ENCODE measurements at places on chromosomes 1 and 21. TPM values are rescaled to one million over a fixed set of nuclear protein-coding genes. Genes with fewer than 3 reads are reported as not detected.
A peak's percentile ranks its signal among the peaks of the same experiment; 100 is the strongest.

DNA sequence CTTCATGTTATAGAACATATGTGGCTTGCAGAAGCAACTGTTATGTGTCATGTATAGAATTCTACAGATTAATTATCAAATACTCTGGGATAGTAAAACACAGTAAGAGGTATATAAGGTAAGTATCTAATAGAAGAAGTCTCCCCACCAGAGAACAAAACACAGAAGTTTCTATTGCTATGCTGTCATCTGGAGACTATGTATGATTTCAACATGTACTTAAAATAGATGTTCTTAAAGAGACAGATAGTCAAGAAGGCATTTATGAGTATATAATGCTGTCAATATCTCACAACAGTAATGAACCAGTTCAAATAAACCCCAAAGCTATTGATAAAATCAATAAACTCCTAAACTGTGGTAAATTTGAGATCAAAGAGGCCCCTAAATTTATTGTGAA, 8.1 kb upstream of the ADCY10 start:
- H3K36me3 ChIP-seq, result no peaks in the 10 kb centered on the region
- no peak overlapping the region for H3K4me3 ChIP-seq
- no peak for DNase-seq
- no peak overlapping the region for H3K27ac ChIP-seq
- no peaks in the 10 kb centered on the region for H3K27me3 ChIP-seq

- no peaks in the 10 kb centered on the region for H3K36me3 ChIP-seq
- no peak for DNase-seq
- no peak overlapping the region for H3K4me3 ChIP-seq
- peaks cover 21% of the 10 kb centered on the region for H3K4me1 ChIP-seq
- no peaks in the 10 kb centered on the region for H3K27me3 ChIP-seq
Observed at GRCh38 chr1:155250246-155250632, 5.0 kb downstream of the ENTREP3 start.

- H3K4me1 ChIP-seq, result no peaks in the 10 kb centered on the region
- no peaks in the 10 kb centered on the region for H3K36me3 ChIP-seq
- DNase-seq, result no peak
- H3K27ac ChIP-seq, result no peak overlapping the region
- no peak overlapping the region for H3K4me3 ChIP-seq
Observed at GRCh38 chr1:32474954-32475353, 10.1 kb downstream of the ZBTB8B start.

- H3K27me3 ChIP-seq, result peaks cover 25% of the 10 kb centered on the region
- peaks cover 46% of the 10 kb centered on the region for H3K36me3 ChIP-seq
- H3K4me1 ChIP-seq, result peaks cover 30% of the 10 kb centered on the region
- DNase-seq, result peak; percentile 43
- H3K4me3 ChIP-seq, result no peak overlapping the region
Observed at GRCh38 chr1:156242738-156243137, 754 bp downstream of the BGLAP start.

GRCh38 chr1:93474321-93474720, 26.4 kb downstream of the FNBP1L start:
- DNase-seq, result no peak
- H3K27me3 ChIP-seq, result no peaks in the 10 kb centered on the region
- H3K27ac ChIP-seq, result no peak overlapping the region
- no peaks in the 10 kb centered on the region for H3K36me3 ChIP-seq
- H3K4me1 ChIP-seq, result peaks cover 12% of the 10 kb centered on the region
- H3K4me3 ChIP-seq, result no peak overlapping the region

- H3K36me3 ChIP-seq, result no peaks in the 10 kb centered on the region
- no peak overlapping the region for H3K27ac ChIP-seq
- no peak overlapping the region for H3K4me3 ChIP-seq
Observed at GRCh38 chr1:197468543-197469175, 200.6 kb downstream of the CRB1 start.

- H3K27ac ChIP-seq, result no peak overlapping the region
- no peak overlapping the region for H3K4me3 ChIP-seq
- H3K36me3 ChIP-seq, result peaks cover 44% of the 10 kb centered on the region
- H3K4me1 ChIP-seq, result peaks cover 12% of the 10 kb centered on the region
Observed at GRCh38 chr1:229631966-229632365, 5.9 kb downstream of the URB2 start.

DNA sequence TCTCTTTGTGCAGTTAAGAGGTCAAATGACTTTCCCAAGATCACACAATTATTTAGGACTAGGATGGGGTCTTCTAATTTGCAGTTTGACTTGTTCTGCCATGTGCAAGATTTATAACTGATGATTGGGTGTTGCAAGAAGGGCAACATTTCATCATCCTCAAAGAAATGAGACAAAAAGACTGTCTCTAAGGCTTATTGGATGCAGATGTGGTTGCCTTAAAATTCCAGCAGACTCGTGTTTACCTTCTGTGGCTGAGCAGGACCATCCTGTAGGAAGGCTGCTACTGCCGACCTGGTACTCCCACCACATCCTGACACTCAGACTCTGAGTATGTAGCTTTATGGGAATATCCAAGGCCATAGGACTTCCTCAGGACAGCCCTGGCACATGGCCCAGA, 99.9 kb upstream of the SGIP1 start:
- no peaks in the 10 kb centered on the region for H3K36me3 ChIP-seq
- no peak overlapping the region for H3K27ac ChIP-seq
- H3K4me1 ChIP-seq, result no peaks in the 10 kb centered on the region
- H3K4me3 ChIP-seq, result no peak overlapping the region

GRCh38 chr1:97186381-97186780, 464.8 kb downstream of the PTBP2 start:
- H3K4me1 ChIP-seq, result no peaks in the 10 kb centered on the region
- no peak for DNase-seq
- no peaks in the 10 kb centered on the region for H3K27me3 ChIP-seq
- peaks cover 8% of the 10 kb centered on the region for H3K36me3 ChIP-seq

GRCh38 chr1:91725989-91726721, 159.8 kb downstream of the TGFBR3 start:
- peaks cover 14% of the 10 kb centered on the region for H3K4me1 ChIP-seq
- H3K27me3 ChIP-seq, result no peaks in the 10 kb centered on the region
- H3K4me3 ChIP-seq, result no peak overlapping the region
- no peaks in the 10 kb centered on the region for H3K36me3 ChIP-seq

GRCh38 chr1:157099633-157100009, at the start of gene ETV3L:
Gene ETV3L, minus strand, starts transcription at chr1:157099808. Its CDS starts 285 bp downstream, at chr1:157099523.
- H3K4me3 ChIP-seq, result no peak within 1 kb of the TSS
- H3K4me1 ChIP-seq, result no peaks in the 10 kb centered on the region
- no peak for DNase-seq
- H3K36me3 ChIP-seq, result no peaks in the 10 kb centered on the region
- H3K27ac ChIP-seq, result no peak within 1 kb of the TSS

- no peaks in the 10 kb centered on the region for H3K36me3 ChIP-seq
- no peak for DNase-seq
- peak overlapping the region; percentile 67 for H3K27ac ChIP-seq
- no peak overlapping the region for H3K4me3 ChIP-seq
- H3K4me1 ChIP-seq, result no peaks in the 10 kb centered on the region
- no peaks in the 10 kb centered on the region for H3K27me3 ChIP-seq
Observed at GRCh38 chr21:43818685-43819084, 29.3 kb downstream of the RRP1 start.

GRCh38 chr1:107459204-107459904, 318.5 kb downstream of the NTNG1 start:
- H3K4me3 ChIP-seq, result no peak overlapping the region
- no peak overlapping the region for H3K27ac ChIP-seq
- no peaks in the 10 kb centered on the region for H3K4me1 ChIP-seq
- no peaks in the 10 kb centered on the region for H3K36me3 ChIP-seq
- peaks cover 46% of the 10 kb centered on the region for H3K27me3 ChIP-seq

GRCh38 chr1:23916209-23917131, 3.3 kb upstream of the CNR2 start:
- no peak overlapping the region for H3K27ac ChIP-seq
- no peaks in the 10 kb centered on the region for H3K27me3 ChIP-seq
- no peaks in the 10 kb centered on the region for H3K36me3 ChIP-seq
- H3K4me1 ChIP-seq, result peaks cover 3% of the 10 kb centered on the region
- no peak overlapping the region for H3K4me3 ChIP-seq

GRCh38 chr1:53477651-53478501, 18.7 kb downstream of the DMRTB1 start:
- H3K36me3 ChIP-seq, result no peaks in the 10 kb centered on the region
- no peak overlapping the region for H3K4me3 ChIP-seq
- no peaks in the 10 kb centered on the region for H3K27me3 ChIP-seq
- H3K27ac ChIP-seq, result no peak overlapping the region
- DNase-seq, result no peak
- H3K4me1 ChIP-seq, result no peaks in the 10 kb centered on the region

DNA sequence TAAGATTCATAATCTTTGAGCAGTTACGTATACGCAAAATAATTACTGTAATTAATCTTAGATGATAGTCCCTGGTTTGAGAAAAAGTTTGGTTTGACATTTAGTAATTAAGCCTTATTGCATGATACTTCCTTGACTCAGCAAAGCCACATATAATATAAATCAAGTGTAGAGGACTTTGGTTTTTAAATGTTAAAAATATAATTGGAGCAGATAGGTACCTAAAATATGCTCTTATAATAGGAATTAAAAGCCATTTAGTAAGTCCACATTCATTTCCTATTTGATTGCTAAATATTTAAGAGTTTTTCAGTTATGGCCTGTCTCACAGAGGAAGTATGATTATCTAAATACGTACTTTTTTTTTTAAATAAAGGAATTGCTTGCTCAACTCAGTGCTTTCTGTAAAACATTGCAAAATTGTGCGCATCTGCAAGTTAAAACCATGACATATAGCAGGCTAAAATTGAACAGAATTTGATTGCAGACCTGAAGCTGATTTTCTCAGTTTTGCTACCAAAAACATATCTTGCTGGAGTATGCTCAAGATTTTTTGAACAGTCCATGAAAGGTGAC, 20.4 kb downstream of the RPE65 start:
- H3K4me3 ChIP-seq, result no peak overlapping the region
- H3K4me1 ChIP-seq, result no peaks in the 10 kb centered on the region
- no peak overlapping the region for H3K27ac ChIP-seq
- DNase-seq, result no peak

- no peak overlapping the region for H3K4me3 ChIP-seq
- no peak overlapping the region for H3K27ac ChIP-seq
- no peaks in the 10 kb centered on the region for H3K4me1 ChIP-seq
- no peaks in the 10 kb centered on the region for H3K27me3 ChIP-seq
- no peaks in the 10 kb centered on the region for H3K36me3 ChIP-seq
- no peak for DNase-seq
Observed at GRCh38 chr1:150753416-150753815, 12.2 kb downstream of the CTSS start.

GRCh38 chr21:33237486-33237885, 7.7 kb downstream of the IFNAR2 start:
- no peak overlapping the region for H3K4me3 ChIP-seq
- no peak overlapping the region for H3K27ac ChIP-seq
- no peak for DNase-seq
- H3K36me3 ChIP-seq, result no peaks in the 10 kb centered on the region
- no peaks in the 10 kb centered on the region for H3K27me3 ChIP-seq

DNA sequence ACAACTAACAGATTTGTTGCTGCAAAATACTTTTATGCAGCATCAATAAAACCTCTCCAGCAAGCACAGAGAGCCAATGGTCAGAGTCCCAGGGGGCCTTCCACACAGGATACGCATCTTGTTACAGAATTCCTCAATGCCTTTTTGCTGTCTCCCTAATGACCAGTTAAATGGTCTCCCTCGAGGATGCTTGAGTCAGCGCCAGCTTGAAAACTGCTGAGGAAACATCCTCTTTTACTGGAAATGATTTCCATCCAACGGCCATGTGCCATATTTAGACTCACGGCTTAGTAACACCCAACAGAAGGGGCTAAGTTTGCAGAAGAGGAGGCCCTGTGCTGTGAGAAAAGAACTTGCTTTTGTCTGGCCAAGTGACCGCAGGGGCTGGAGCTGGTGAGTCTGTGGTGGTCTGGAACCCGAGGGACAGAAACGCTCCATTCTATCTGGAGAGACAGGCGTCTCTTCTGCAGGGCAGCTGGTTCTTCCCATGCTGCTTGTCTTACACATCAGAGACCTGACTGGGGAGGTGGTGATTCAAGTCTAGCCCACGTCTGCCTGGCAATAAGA, 496.4 kb downstream of the SETD4 start:
- no peaks in the 10 kb centered on the region for H3K36me3 ChIP-seq
- H3K27ac ChIP-seq, result peak overlapping the region; percentile 57
- no peaks in the 10 kb centered on the region for H3K27me3 ChIP-seq
- DNase-seq, result no peak

GRCh38 chr1:110736900-110737605, 62.3 kb upstream of the KCNA3 start:
- no peaks in the 10 kb centered on the region for H3K4me1 ChIP-seq
- H3K27ac ChIP-seq, result no peak overlapping the region
- H3K36me3 ChIP-seq, result no peaks in the 10 kb centered on the region
- DNase-seq, result no peak
- H3K4me3 ChIP-seq, result no peak overlapping the region
- H3K27me3 ChIP-seq, result no peaks in the 10 kb centered on the region

- DNase-seq, result no peak
- H3K36me3 ChIP-seq, result no peaks in the 10 kb centered on the region
- no peaks in the 10 kb centered on the region for H3K4me1 ChIP-seq
Observed at GRCh38 chr1:5856246-5856815, 135.9 kb downstream of the NPHP4 start.

- peaks cover 18% of the 10 kb centered on the region for H3K4me1 ChIP-seq
- H3K36me3 ChIP-seq, result peaks cover 49% of the 10 kb centered on the region
- no peak overlapping the region for H3K4me3 ChIP-seq
- H3K27me3 ChIP-seq, result no peaks in the 10 kb centered on the region
- H3K27ac ChIP-seq, result peak overlapping the region; percentile 99
Observed at GRCh38 chr1:35553851-35554250, 3.4 kb downstream of the KIAA0319L start.

- H3K36me3 ChIP-seq, result no peaks in the 10 kb centered on the region
- H3K27ac ChIP-seq, result no peak overlapping the region
- no peaks in the 10 kb centered on the region for H3K4me1 ChIP-seq
Observed at GRCh38 chr1:33719326-33719725, 144.6 kb upstream of the HMGB4 start.

DNA sequence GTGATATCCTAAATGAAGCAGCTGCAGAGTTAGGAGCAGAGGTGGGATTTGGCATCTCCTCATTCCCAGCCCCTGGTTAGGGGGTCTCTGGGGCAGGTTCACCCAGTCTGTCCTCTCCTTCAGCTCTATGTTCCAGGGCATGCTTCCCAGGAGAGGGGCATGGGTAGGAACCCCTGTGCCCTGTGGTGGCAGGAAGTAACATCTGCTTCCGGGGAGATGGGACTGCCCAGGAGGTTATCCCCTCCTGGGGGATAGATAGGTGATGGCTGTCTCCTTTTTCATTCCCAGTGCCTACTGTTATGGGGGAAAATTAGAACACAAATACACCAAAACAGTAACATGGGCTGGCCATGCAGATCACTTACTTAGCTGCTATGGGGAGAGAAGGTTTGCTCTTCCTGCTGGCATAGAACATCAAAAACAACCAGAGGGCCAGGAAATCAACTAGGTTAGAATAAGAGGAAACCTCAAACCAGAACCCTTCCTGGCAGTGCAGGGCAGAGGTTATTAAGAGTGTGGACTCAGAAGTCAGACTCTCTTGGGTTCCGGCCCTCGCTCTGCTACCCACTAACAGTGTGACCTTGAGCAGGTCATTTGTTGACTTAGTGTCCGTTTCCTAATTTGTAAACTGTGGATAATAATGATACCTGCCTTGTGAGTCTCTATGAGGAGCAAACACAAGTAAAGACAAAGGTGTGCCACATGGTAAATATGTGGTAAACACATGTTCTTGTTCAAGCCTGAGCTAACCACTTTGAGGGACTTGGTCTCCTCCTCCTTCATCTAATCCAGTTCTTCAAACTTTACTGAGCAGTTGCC, 157.8 kb upstream of the JUN start:
- no peaks in the 10 kb centered on the region for H3K4me1 ChIP-seq
- H3K27ac ChIP-seq, result no peak overlapping the region
- H3K4me3 ChIP-seq, result no peak overlapping the region
- no peak for DNase-seq
- H3K36me3 ChIP-seq, result no peaks in the 10 kb centered on the region
- H3K27me3 ChIP-seq, result no peaks in the 10 kb centered on the region

Gene CHRNB2
- total RNA-seq, result 0.09 TPM

Gene OVAAL
- total RNA-seq, result not detected

Gene KCNJ15
- 87.3 TPM for total RNA-seq

Gene TAS1R1
- not detected for total RNA-seq

Gene PIP5K1A
- total RNA-seq, result 51.2 TPM

Gene EFNA3
- total RNA-seq, result 2.0 TPM

Gene PTPRC
- 53.0 TPM for total RNA-seq

Gene VHLL
- not detected for total RNA-seq
